PC-9 (cell line): ENCODE measurements at places on chromosomes 5 and 9.

- H3K4me3 ChIP-seq = no peak overlapping the region
- peaks cover 18% of the 10 kb centered on the region; the same call in 1 of the 2 replicates for H3K36me3 ChIP-seq
- no peaks in the 10 kb centered on the region for H3K4me1 ChIP-seq
Observed at GRCh38 chr5:128101676-128102075, 18.1 kb downstream of the SLC12A2 start.

- H3K4me3 ChIP-seq = no peak overlapping the region
- DNase-seq = no peak
- H3K36me3 ChIP-seq = no peaks in the 10 kb centered on the region
- H3K27me3 ChIP-seq = no peaks in the 10 kb centered on the region
Observed at GRCh38 chr5:120306303-120306702, 157.8 kb upstream of the PRR16 start.

DNA sequence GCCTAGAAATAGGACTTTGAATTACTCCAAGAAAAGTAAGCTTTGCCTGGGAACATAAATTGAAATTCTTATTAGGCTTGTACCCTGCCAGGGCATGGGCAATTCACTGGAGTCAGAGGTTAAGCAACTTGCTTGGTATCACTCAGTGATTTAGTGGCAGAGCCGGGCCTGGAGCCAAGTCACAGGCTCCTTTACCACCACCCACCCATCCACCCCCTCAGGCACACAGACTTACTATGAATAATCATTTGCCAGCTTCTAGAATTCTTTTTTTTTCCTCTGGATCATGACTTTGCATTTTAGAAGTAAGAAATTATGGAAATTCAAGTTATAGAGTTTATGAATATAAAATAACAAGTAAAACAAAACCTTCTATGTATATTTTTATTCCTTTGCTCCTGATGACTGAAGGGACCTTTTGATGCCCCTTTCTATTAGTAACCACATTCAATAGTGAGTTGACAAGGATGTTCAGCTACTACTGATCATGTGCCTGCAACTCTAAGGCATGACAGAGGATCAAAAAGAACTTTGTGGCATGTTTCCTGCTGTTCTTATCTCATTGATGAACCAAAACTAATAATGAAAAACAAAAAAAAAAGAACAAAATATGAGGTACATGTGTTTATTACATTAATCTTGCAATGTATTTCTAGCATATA lies 614.7 kb downstream of the TLR4 start:
- no peak overlapping the region for H3K4me3 ChIP-seq
- H3K36me3 ChIP-seq = no peaks in the 10 kb centered on the region
- peaks cover 15% of the 10 kb centered on the region for H3K4me1 ChIP-seq

GRCh38 chr5:169408731-169409130 lies 107.8 kb upstream of the SLIT3 start:
- no peaks in the 10 kb centered on the region for H3K27me3 ChIP-seq
- DNase-seq = no peak
- H3K4me3 ChIP-seq = no peak overlapping the region
- H3K36me3 ChIP-seq = no peaks in the 10 kb centered on the region
- H3K4me1 ChIP-seq = no peaks in the 10 kb centered on the region
- H3K27ac ChIP-seq = no peak overlapping the region

- no peak for DNase-seq
- H3K4me1 ChIP-seq = no peaks in the 10 kb centered on the region
- H3K27ac ChIP-seq = no peak overlapping the region
- peaks cover 5% of the 10 kb centered on the region; the same call in 1 of the 2 replicates for H3K27me3 ChIP-seq
Observed at GRCh38 chr5:37881359-37881758, 41.5 kb upstream of the GDNF start.
